ENCODE measurements at places on chromosomes 4 and X.

DNA sequence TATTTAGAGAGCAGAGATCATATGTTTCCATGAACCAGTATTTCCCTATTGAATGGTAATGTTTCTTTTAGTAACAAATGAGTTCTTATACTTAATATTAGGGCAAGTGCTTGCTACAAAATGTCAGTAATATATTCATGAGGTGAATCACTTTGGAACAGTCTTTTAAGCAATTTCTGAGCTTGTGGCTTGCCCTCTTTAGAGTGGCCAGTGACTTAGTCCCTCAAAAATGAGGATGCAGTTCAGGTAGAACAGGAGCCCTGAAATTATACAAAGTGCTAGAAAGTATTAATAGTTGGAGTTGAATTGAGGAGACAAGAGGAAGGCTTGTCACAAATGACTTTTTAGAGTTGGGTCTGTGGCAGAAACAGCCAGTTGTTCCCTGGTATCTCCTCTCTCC is 53.4 kb upstream of the PITX2 start:
- DNase-seq, result no peak

GRCh38 chrX:13685126-13685763 is 3.7 kb upstream of the RAB9A start:
- DNase-seq, result no peak

DNA sequence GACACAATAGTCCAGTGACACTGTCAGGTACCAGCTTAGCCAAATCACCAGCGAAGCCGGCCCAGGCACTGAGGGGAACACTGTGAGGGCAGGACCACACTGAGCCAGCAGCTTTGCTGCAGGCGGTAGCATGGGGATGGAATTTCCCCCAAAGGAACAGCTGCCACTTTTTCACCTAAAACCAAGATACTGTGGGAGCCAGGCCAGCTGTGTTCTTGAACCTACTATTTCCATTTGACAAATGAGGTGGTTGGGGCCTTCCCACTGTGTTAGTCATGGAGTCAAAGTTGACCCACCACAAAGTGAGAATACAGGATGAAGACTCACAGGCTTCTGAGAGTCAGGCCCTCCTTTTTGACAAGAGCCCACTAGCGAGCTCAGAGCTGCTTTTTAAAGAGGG is 70.7 kb upstream of the SH3RF1 start:
- DNase-seq, result no peak

DNA sequence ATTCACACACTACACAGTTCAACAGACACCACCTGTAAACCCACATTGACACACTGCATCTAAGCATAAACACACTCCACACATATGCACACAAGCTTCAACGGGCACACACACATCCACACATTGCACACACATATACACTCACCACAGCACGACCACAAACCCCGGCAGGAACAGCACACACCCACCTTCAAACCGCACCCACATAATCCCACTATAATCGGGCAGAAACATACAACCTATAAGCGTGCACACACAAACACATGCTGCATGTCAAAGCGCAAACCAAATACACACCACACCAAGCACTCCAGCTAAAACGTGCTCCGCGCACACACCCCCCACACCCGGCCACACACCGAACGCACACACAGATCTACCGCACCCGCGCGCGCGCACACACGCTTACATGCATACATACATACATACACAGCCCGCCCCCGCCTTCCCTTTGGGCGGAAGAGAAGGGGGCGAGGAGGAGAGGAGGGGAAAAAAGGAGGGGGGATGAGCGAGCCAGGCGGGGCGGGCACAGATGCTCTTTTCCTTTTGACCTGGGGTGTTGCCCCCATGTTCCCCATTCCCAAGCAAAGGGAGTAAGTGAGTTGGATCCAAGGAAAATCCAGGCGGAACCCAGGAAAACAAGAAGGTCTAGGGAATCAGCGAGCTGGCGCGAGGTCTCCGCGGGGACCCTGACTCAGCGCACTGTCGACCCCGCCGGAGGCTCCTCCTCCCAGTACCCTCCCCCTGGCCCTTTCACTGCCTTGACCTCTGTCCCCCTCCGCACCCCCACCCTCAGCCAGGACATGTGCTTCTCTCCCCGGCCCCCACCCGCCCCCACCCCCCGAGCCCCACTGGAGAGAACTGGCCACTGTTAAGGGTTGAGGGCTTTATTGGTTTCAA is 9.9 kb downstream of the ARHGAP36 start:
- DNase-seq, result no peak

DNA sequence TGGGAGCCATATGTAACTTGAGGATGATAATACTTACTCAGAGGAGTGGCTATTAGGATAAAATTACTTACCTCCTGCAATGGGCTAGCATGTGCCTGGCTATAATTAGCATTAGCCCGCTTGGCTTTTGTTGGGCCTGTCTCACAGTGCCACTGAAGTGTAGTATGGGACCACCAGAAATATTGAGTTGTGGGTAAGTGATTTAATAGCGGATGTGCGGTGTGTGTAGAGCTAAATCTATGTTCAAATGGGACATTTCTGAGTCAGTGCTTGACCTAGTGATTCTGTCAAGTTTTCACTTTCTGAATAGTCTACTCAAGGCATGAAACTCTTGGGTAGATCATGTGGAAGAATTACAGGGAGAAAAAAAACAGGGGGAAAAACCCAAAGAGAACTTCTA is 3.5 kb upstream of the CLNK start:
- DNase-seq, result no peak

DNA sequence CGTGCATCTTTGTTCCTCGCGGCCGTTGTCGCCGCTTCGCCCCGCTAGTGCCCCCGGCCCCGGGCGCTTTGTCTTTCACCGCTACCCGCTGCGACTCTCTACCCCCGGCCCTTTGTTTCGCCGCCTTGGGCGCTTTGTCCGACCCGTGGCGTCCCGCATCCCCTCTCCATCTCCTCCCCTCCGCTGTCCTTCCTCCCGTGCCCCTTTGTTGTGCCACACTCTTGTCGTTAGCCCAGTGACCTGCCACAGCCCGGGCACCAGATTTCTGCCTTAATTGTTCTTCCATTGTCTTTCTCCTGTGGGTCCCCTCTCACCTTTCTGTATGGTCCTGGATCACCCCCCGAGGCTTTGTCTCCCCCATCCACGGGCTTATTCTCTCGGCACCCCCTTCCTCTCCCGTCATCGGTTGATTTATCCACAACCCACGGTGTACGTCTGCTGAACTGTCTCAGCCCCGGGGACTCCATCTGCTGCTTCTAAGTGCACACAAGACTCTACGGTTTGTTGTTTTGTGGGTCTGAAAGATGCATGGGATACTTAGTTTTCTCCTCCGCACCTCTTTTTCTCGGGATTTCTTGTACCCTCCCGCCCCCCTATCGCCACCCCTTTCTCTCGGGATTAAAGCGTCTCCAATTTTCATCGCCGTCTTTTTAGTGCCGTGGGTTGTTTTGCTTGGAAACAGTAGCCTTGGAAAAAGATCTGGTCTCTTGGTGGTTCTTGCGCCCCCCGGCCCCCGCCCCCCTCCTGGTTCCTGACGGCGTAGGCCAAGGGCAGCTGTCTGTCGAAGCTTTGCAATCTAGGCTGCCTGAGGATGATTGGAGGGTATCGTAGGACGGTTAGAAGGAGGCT is 783 bp downstream of the RBPJ start:
- DNase-seq, result peak; percentile 38

- DNase-seq, result no peak
Measured at GRCh38 chr4:139451997-139452396, 1.9 kb upstream of the RAB33B start.

GRCh38 chr4:176769514-176769913 is 23.2 kb downstream of the VEGFC start:
- no peak for DNase-seq

- DNase-seq, result no peak
Measured at GRCh38 chr4:95087657-95088455, 330.1 kb downstream of the BMPR1B start.

DNA sequence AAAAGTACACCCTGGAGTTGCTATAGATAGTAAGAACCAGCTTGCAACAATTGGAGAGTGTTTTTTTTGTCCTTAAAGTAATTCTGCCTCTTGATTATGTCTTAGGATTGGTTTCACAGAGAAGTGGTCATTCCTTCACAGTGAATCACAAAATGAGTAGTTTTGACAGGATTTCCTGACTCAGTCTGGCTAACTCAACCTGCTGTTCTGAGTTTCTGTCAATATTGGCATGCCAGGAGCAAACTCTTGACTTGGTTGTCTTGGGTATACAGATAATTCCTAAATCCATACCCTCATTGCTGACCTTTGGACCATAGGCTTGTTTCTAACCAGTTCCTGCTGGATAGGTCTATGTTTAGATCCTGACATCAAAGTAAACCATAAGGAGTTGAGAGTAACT is 9.4 kb downstream of the FHIP1A start:
- DNase-seq, result no peak

DNA sequence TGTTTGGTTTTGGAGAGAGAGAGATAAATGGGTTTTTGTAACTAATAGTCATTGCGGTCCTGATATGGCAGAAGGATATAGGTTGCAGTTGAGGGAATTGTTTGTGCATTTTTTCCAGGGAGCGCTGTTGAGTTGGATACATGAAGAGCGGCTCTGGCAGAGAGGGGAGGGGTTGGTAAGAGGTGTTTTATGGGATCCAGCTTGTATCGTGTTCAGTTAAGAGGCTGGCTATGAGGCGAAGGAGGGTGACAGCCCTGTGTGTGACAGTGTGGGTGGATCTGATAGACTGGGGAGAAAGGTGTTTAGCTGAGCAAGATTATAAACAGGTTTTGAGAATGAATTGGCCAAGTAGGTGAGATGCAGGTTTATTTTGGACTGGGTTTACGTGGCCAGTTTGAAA is 1.5 kb downstream of the SPANXN4 start:
- DNase-seq, result no peak

- DNase-seq, result no peak
Measured at GRCh38 chr4:186368281-186368680, 102.3 kb downstream of the F11 start.

- DNase-seq, result no peak
Measured at GRCh38 chr4:6390356-6390755, 82.1 kb downstream of the PPP2R2C start.

DNA sequence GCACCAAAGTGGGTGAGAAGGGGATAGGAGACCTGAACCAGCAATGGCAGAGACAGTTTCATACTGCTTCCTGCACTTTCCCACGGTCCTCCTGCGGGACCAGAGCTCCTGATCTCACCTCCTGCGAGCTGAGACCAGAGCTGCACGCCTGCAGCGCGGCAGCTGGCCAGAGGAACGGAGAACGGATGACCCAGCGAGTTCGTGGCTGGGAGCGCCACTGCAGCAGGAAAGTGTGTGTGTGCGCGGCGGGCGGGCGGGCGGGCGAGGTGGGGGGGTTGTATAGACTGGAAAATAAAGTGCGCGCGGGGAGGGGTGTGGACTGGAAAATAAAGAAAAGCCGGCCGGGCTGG is 16.5 kb downstream of the MCF2 start:
- no peak for DNase-seq

GRCh38 chr4:119834906-119835612 is 206.5 kb upstream of the PDE5A start:
- no peak for DNase-seq

GRCh38 chr4:138341739-138342415 is 99.7 kb upstream of the SLC7A11 start:
- peak; percentile 2 for DNase-seq

DNA sequence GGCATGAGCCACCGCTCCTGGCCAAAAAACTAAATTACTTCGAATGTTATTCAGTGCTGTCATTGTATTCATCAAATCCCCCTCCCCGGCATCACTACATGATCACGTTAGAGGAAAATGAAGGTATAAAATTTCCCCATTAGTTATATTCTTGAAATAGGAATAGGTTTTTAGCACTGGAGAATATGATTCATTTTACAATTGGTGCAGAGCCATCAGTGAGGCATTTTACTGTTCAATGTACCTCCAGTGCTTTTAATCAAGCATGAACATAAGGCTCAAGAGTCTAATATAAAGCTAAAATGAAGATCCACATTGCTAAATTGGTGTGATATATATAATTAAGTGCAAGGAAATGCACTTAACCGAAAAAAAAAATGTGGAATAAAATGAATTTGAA is 18.3 kb downstream of the KLF3 start:
- DNase-seq, result no peak

DNA sequence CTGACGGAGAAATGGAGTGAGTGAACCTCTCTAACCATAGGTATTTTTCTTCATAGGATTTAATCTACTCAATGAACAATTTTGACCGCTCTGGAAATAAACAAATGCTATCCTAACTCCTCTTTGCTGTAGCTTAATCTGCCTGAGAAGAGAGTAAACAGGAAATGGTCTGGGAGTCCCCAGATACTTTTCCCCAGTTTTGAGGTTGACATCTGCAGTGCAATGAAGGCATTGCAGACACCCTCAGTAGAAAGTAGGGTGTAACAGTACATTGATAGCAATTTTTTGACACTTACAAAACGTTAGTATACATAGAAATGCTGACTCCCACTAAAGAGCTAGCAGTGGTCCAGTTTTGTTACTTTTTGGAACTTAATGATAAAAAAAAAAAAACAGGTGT is 495.9 kb upstream of the FAM241A start:
- no peak for DNase-seq

DNA sequence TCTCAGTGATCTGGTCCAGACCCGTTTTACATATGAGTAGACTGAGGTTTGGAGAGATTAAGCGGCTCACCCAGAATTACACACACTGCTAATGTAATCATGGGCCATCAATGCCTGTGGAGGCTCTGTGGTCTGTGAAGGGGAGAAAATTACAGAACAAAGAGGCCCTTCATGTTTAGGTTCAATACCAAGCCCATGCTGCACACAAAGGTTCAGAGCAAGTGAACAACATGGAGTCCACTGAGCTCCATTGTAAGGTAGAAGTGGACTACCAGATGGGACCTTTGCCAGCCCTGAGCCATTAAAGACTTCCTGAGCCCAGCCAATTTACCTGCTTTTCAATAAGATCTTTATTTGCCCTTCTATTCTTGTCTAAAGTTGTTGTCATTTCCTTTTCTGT is 109.8 kb downstream of the LUZP4 start:
- no peak for DNase-seq

DNA sequence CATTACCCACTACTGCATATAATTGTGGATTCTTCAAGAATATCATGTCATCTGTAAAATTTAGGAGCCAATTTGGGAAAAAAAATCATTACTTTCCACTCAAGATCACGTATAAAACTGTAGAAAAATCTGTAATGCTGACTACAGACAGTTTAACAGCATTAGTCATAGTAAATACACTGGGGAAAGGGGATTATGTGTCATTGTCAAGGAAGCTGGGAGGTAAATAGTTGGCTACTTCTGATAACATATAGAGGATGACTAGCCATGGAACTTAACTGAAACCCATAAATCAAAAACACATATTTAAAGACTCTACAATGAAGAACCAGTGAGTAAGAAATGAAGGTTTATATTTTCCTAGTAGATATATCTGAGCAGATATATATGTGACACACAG is 1666.4 kb upstream of the IGFBP7 start:
- DNase-seq, result no peak

DNA sequence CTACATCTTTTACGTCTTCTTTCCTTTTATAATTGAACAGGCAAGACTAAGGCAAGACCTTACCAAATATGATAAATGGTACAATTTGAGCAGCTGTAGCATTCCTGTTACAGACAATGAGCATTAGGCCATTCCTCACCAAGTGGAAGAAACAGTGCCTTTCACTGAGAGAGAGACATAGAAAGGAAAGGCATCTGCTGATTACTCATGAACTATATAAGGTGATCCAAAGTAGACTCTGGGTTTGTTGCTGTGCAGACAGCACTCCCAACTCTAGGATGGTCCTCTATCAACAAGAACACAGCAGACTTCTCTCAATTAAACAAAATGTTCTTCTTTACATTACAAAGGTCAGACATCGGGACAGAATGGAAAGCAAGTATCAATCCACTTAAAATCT is 91.9 kb downstream of the FAM13A start:
- DNase-seq, result no peak

GRCh38 chr4:37653601-37654000 is 32.6 kb downstream of the RELL1 start:
- DNase-seq, result no peak
